ENCODE measurements at places on chromosomes 7 and 10. TPM values are rescaled to one million over a fixed set of nuclear protein-coding genes. Genes with fewer than 3 reads are reported as not detected.

The MSMB gene
- total RNA-seq = not detected

GRCh38 chr7:139666501-139666900, 111.3 kb downstream of the HIPK2 start:
- no peak for DNase-seq

DNA sequence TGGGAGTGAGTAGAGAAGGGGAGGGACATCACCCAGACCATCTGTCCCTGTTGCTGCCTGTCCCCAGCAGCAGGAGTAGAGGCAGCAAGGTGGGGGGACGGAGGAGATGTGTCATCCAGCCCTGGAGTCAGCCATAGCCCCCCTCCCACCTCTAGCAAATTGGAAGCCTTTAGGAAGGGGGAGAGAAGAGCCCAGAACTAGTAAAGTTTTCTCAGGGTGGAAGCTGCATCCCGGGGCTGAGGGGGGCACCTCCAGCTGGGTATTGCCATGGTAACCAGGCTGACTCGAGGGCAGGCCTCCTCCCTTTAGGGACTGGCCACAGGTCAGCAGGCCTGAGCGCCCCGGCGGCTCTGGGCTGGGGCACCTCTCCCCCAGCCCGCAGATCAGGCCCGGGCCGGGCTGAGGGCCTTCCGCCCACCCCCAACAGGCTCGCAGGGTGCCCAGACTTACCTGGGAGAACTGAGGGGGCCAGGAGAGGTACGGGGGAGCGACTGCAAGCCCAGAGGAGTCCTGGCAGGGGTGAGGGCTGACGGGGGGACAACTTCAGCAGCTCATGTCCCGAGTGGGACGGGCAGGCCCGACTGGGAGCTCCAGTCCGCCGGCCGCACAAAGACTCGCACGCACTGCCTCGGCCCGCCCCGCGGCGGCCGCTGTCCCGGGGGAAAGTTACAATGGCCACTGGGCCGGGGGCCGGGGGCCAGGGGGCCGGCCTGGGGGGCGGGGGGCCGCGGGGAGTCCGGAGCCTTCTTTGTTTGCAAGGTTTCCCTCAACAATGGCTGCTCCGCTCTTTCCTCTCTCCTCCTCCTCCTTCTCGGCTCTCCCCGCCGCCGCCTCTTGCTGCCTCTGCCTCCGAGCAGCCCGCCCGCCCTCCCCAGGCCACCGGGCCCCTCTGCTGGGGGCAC, 6.0 kb downstream of the LDB1 start:
- peak; percentile 60 for DNase-seq

- no peak for DNase-seq
Observed at GRCh38 chr10:87079106-87079836, 15.4 kb downstream of the GLUD1 start.

DNA sequence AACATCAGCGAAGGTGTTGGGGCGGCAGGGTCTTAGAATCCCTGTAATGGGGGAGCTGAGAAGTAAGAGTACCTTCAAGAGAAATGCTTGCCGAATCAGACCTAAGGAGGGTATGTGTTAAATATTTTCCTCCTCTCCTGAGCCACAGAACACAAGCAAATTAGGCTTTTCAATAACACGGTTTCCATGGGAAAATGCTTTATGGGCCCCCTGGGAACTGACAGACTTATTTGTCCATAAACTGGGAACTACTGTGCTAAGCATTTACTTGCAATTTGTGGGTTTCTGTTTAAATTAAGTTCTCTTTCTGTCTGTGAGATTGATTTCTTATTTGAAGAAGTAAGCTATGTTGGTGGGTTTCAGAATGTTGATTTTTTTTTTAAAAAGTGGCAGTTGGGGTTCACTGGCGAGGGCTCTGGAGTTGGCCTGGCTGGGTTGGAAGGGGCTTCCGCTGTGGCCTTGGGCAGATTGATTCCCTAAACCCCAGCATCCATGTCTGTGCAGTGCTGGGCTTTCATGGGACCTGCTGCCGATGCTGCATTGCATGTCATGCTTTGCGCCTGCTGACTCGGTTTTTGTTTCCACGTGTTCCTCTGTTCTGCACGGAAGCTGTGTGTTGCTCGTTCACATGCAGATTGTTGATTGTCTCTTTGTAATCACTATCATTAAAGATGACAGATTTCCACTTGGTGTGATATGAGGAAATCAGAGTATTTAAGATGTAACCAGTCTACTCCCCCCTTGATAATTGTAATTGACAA, 7.2 kb downstream of the RBM17 start:
- no peak for DNase-seq

The ACSM6 gene
- total RNA-seq = not detected

The PRKRIP1 gene
- total RNA-seq = 18.3 TPM

The STOX1 gene
- 16.2 TPM for total RNA-seq

- no peak for DNase-seq
Observed at GRCh38 chr10:71438761-71439160, 42.0 kb downstream of the CDH23 start.

The SPDYE2B gene
- not detected for total RNA-seq

The TCERG1L gene
- 6.8 TPM for total RNA-seq

DNA sequence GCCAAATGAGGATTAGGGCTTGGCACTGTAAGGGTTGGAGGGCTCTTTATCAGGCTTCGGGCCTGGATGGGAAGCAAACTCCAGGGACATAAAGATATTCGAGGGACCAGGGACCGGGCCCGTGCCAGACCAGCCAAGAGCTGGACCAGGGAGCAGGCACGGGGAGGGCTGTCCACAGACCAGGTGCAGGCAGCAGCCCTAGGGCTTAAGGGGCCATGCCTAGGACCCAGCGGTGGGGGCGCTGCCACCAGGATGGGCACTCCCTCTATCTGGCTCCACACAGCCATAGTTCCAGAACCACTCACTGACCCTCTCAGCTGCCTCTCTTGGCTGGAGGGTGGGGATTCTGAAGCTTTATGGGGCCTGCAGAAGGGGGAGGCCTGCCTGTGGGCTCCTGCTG, 32.9 kb downstream of the FAM241B start:
- no peak for DNase-seq

The ANK3 gene
- 363 TPM for total RNA-seq

DNA sequence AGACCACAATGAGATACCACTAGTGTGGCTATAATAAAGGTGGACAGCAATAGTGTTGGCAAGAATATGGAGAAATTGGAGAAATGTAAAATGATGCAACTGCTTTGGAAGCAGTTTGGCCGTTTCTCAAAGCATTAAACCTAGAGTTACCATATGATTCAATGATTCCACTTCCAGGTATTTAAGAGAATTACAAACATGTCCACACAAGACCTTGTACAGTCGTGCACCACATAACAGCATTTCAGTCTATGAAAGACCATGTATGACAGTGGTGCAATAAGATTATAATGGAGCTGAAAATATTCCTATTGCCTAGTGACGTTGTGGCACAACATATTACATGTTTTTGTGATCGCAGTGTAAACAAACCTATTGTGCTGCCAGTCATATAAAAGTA, 29.6 kb downstream of the CCDC172 start:
- DNase-seq = no peak

- no peak for DNase-seq
Observed at GRCh38 chr10:121942749-121943416, 15.1 kb upstream of the ATE1 start.

Data from cerebellum (tissue), 4 donors.